Muscle of leg (tissue), 16 donors: ENCODE measurements at places on chromosomes 5 and 9. TPM values are rescaled to one million over a fixed set of nuclear protein-coding genes. Genes with fewer than 3 reads are reported as not detected.

- no peak for DNase-seq
Measured at GRCh38 chr5:5342784-5343183, 79.7 kb upstream of the ICE1 start.

DNA sequence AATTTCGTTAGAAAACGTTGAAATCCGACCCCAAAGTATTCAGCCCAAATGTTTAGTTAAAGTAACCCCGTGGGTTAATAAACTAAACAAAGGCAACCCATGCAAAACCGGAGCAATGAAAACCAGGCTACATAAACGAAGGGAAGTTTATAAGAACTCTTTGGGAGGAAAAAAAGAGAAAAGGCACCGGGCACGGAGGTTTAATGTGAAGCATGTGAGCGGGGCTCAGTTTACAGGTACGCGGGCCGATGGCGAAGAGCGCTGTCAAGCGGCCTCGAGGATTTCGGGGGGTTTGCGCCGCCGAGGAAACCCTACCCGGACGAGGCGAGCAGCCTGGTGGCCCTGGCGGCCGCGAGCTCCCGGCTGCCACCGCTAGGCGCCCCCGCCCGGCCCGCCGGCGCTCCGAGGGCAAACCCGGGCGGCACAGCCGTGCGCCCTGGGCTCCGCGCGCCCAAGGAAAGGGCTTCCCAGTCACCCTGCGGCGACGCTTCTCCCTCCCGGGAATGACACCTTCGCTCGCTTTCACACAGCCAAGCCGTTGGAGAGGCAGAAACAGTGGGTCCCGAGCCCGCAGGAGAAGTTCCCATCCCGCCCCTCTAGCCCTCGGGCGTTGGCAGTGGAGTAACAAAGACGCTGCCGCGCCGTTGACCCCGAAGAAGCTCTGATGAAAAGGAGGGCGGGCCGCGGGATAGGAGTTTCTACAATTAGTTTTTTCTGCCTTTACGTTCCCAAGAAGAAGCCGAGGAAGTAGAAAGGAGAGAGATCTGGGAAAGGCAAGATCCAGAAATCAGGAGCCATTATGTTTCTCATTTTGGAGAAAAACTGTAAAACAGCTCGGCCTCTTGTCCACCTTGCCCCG is 126.0 kb downstream of the TMEM174 start:
- no peak for DNase-seq

NPM1 gene
- 1,914 TPM for total RNA-seq

DNA sequence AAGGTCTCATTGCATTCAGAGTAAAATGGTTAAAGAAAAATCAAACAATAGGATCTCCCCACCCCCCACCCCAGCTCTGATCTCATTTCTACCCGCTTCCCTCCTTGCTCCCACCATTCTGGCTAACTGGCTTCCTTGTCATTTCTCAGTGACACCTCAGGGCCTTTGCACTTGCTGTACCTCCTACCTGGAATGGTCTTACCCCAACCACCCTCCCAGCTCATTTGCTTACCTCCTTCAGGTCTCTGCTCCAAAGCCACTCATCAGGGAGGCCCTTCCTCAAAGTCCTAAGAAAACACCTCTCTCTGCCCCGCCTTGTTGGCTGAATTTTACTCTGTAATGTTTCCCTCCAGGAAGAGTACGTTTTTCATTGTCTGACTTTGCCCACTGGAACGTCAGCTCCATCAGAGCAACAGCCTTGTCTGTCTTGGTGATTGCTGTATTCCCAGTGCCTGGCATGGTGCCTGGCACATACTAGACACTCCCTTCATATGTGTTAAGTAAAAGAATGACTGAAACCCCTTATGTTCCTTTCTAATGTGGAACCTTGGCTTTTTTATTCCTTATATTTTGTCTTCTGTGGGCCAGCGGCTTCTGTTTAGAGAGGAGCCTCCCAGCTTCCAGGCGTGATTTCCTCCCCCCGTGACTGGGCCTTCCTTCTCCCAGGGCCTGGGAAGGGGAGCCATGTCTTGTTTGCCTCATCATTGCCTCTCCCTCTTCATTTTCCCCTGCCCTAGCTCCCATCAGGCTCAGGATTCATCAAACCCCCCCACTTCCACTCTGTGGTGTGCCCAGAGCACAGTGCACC is 26.9 kb downstream of the NEURL1B start:
- peak; percentile 39 for DNase-seq

DNA sequence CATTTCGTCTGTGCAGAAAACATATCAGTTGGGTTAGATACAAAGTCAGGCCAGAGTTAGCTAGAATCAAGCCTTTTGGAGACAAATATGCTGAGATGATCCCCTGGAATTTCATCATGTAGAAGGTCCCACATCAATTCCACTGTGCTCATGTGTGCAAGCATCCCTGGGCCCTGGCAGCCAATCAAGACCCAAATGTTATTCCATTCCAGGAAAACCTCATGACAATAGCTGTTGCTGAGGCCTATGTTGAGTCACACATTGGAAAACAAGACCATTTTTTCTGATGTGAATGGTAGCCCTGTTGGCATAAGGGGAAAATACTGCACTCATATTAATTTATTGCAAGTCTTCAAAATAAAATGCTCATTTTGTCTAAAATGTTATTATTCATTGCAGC is 11.5 kb downstream of the SPOCK1 start:
- DNase-seq, result no peak

- no peak for DNase-seq
Measured at GRCh38 chr5:160460377-160461049, 38.9 kb downstream of the PTTG1 start.

GRCh38 chr5:84450617-84451414 is 66.1 kb upstream of the EDIL3 start:
- no peak for DNase-seq

- DNase-seq, result no peak
Measured at GRCh38 chr5:121945261-121945660, 16.5 kb upstream of the SRFBP1 start.

DNA sequence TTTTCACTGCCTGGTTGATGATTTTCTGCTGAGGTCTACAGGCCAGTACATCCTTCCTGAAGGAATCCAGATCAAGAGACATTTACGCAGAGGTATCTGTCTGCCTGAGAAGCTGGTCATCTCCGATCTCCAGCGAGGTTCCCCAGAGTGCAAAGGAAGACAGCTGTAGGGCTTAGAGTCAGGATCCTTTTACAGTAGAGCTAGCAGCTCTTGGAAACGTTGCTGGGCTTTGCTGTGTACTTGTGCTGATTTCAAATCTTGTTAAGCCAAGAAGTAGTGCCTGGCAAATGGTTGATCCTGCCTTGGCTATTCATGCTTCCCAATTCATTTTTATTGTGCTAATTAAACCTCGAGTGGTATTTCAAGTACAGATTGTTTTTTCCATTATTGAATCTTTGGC is 48.9 kb downstream of the NTRK2 start:
- peak; percentile 89 for DNase-seq

DNA sequence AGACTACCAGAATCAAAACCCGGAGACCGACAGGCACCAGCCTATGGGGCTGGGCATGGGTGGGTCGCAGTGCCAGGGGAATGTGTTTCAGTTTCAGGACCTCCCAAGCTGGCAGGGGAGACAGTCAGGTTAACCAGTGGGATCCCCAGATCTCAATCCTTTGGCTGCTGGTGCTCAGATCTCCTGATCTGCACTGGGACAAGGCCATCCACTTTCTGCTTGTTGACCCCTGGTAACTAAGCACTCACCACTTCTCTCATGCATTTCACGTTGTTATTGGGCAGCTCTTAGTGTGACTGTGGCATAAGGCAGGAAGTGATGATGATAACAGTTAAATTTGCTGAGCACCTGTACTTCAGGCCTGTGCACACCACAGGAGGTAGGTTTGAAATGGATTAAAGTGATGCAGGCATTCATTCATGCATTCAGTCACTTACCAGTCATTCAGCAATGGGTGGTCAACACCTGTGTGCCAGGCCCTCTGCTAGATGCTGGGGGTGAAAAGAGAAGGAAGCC is 42.1 kb upstream of the STXBP1 start:
- no peak for DNase-seq

DNA sequence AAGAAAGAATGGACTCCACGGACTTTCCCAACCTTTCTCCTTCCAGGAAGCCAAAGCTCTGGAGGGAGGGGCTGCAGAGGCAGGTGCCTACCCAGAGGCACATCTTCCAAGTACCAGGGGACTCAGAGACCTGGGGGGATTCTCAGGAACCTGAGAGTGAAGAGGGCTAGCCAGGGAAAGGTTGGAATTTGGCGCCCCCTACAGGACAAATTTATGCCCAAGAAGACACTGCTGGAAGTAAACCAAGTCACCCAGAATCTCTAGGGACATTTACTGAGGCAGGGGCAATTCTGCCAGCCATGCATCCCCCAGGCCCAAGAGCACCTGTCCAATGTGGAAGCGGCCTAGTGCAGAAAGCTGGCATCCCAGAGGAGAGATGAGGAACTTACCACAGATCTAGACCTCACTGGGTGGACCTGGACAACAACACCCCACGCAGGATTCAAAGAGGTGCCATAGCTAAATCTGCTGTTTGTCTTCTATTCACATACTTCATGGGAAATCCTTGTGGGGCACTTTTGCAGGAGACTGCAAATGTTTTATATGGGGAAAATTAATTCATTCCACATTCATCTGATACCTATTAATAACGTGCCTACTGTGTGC is 25.9 kb upstream of the IDNK start:
- DNase-seq, result peak; percentile 26

DNA sequence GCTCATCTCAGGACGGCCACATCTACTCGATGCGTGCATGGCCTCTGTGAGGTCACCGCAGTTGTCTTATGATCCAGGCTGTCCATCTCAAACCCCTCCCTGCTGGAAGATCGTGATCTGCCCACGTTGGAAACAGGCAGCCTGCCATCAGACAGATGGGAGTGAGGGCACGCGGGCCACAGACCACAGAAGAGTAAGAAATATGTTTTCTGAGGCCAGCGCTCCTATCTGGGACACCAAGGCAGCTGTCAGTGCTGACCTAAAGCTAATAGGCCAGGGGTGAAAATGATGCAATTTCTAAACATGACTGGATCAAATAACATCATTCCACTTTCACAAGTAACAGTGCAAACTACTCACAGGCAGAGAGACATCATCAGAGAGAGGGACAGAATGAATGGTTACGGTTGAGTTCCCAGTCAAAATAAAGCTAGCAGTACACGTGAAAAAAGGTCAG is 57.1 kb upstream of the CER1 start:
- DNase-seq, result peak; percentile 90

ANKRD55 gene
- total RNA-seq, result not detected
